ENCODE measurements at places on chromosomes 2 and 18.
A peak's percentile ranks its signal among the peaks of the same experiment; 100 is the strongest.

- no peak for DNase-seq
These were observed 104.3 kb downstream of the ARL6IP6 start for GRCh38 chr2:152822676-152823075.

DNA sequence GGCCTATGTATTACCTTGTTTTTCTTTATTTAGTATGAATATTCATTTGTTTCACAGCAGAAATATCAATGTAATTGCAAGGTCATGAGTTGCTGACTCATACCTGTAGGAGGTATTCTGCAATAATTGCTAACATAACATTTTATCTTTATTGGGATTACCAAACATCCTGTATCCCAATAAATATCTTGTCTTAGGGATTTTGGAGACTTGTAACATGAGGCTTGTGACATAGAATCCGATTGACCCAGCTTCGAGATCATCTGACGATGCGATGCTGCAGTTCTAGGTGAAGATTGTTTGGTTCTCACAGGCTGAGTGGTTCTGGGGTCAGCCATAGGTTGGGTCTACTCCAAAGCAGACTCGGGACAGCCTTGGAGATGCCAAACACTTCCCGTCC lies 133.4 kb upstream of the RND3 start:
- no peak for DNase-seq

DNA sequence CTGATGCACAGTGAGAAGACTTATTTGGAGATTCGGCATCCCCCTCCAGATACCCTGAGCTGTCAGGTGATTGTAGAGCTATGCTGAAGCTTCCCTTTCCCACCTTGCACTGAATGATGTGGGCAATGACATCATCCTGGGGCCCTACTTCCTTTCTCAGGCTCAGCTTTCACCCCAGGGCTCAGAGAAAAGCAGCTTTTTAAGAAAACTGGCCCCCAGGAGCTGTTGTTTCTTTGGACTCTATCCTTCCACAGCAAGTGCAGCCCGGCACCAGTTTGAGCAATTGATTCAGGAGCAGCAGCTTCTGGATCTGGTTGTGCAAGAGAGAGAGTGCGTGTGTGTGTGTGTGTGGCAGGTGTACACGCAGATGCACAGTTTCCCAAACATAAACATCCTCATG lies 251.3 kb downstream of the ANAPC1 start:
- no peak for DNase-seq

- no peak for DNase-seq
These were observed 21.2 kb downstream of the MRPL33 start for GRCh38 chr2:27792759-27793158.

GRCh38 chr18:9233771-9234440 lies 97.3 kb downstream of the ANKRD12 start:
- no peak for DNase-seq

GRCh38 chr2:74876081-74876886 lies 42.4 kb downstream of the HK2 start:
- no peak for DNase-seq

- no peak for DNase-seq
These were observed 206.5 kb downstream of the SETBP1 start for GRCh38 chr18:44887227-44887631.

- DNase-seq = no peak
These were observed 487.0 kb downstream of the SUCLG1 start for GRCh38 chr2:83972128-83972527.

DNA sequence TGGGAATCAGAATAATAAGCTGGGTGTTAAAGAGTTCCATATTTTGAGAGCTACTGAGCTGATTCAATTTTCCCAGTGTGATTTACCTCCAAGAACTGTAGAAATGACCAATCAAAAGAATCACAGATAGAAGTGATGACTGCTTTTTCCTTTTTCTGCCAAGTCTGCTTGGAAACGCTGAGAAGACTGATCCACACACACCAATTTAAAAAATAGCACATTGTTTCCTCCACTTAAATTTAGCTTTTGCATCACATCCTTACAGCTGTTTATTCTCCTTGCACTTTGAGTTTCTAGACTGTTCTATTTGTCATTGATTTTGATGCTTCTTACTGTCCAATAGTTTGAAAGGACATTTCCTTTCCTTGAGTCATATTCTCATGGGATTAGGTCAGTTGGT lies 590.3 kb upstream of the CHAC2 start:
- DNase-seq = no peak

DNA sequence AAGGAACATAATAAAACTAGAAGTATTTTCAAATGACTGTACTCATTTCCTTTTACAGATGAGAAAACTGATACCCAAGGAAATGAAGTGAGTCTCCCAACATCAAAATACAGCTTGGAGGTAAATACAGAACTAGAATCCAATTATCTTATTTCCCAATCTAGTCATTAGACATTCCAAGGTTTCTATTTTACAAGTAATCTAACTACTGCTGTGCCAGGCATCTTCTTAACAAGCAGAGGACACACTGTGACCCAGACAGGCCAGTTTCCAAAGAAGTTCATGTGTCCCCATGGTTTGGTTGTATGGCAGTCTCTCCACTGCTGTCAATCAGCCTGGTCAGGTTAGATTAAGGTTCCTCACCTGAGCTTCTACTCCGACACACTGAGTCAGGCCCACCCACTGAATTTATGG lies 143.5 kb downstream of the THADA start:
- DNase-seq = no peak

GRCh38 chr2:105768176-105768575 lies 23.5 kb downstream of the NCK2 start:
- DNase-seq = no peak

- no peak for DNase-seq
These were observed 40.0 kb upstream of the LAPTM4A start for GRCh38 chr2:20091305-20091991.

- no peak for DNase-seq
These were observed 82.5 kb downstream of the ATL2 start for GRCh38 chr2:38294597-38294996.

DNA sequence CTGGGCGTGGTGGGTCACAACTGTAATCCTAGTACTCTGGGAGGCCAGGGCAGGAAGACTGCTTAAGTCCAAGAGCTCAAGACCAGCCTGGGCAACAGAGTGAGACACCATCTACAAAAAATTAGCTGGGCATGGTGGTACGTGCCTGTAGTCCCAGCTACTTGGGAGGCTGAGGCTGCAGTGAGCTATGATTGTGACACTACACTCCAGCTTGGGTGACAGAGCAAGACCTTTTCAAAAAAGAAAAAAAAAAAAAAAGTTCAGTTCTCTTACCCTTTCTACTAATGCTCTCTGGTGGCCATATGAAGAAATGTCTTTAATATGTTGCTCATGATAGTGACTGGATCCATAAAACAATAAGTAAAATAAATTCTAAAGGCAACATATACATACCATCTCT lies 14.9 kb downstream of the TYW5 start:
- no peak for DNase-seq

- no peak for DNase-seq
These were observed 1.6 kb downstream of the WDFY1 start for GRCh38 chr2:223943561-223944008.

DNA sequence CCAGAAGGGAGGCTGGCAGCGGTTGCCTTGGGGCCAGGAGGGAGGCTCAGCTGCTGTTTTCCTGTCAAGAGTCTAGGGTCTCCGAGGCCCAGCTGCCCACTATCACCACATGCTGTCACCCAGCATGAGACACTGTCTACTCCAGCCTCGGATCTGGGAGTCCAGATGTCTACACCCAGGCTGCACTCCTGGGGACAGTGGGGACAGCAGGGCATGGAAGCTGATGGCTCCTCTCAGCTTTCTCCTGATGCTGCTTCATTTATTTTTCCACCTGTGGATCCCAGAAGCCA lies 134.0 kb downstream of the PTGR3 start:
- no peak for DNase-seq

DNA sequence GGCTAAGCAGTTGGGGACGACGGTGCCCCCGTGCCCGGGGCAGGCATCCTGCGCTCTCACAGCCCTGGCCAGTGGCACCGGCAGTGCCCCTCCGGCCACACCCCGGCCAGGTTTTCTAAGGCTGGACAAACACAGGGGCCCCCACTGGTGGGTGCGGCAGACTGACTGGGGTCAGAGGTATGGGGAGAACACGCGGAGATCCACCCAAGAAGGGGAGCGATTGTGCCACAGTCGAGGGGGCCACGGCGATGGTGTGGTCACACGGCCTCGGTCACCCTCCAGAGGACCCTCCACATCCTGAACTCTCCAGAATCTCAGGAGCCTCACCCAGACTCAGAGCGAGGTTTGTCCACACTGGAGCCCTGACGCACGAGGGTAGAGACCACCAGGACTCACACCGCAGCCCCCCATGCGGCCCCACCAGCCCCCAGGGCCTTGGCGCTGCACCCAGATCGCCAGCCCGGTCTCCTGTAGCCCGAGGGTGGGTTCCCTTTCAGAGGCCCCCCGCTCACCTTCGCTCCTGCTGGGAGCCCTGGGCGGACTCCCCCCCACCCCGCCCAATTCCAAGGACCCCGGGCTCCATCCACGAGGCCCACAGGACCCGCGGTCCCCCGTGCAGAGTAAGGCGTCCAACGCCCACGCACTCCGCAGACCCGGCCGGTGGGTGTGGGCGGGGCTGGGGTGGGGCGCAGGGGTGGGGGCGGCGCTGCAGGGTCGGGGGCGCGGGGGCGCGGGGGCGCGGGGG lies 15.2 kb downstream of the PDCD1 start:
- no peak for DNase-seq

DNA sequence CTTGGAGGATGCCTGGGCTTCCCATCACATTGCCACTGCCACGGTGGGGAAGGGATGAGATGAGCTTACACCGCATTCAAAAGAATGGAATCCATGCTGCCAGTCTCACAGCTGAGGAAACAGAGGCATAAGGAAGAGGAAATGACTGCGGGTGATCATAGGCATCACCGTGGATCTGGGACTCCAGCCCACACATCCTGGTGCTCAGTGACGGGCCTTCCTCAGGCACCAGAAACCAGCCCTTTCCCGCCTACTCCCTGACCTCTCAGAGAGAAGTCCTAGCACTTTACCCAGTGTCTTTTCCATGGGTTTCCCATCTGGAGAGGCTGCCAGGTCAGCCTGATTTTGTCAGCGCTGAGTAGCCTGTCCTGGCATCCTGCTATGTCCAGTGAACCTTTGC lies 5.3 kb upstream of the PLB1 start:
- peak; percentile 52 for DNase-seq

DNA sequence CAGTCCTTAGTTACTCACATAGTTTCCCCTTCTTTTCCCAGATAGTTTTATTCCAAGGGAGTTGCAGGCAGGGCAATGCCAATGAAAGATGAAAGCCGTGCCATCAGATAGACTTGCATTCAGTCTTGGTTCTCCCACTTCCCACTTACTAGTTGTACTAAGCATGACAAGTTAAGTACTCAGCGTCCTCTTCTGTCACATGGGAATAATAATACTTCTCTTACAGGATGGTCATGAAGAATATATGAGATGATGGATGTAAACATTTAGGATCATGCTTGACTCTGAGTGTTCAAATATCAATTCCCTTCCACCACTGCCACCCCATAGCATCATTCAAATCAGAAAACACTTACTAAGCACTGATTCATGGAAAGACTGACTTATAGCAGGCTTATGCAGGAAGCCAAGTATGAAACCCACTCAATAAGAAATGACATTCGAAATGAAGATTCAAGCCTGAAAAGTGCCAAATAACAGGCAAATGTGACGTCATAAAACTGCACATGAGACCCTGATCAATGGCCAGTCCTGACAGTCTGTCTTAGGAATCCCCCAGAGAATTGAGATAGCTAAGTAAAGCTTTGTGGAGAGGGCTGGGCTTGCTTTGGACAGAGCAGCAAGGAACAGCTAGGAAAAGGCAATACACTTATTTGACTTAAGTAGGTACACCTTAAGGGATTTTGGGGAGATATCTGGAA lies 11.1 kb upstream of the EVA1A start:
- no peak for DNase-seq

DNA sequence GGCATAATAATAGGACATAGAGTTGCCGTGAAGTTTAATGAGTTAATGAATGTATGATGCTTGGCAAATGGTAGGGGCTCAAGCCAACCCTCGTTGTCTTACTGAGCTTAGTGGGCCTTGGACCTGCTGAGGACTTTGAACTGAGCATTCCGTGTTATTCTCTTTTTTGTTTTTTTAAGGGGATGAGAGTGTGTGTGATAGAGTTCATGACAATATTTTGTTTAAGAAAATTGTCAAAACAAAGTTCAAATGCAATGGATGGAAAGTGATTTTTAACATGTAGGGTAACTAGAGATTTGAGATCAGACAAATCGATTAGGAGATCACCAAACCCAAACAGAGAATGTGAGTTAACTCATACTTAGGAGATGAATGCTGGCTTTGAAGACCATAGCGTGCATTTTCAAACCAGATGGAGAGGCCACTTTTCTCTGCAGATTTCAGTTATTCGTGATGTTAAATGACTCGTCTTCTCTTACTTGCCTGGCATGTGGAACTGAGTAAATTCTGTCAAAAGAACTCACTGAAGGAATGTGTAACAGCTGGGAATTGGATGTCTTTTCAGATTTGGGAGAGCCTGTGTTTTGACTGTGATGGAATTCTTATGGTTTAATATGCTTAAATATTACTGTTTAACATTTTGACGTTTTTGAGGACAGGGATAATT lies 88.7 kb downstream of the NEDD4L start:
- DNase-seq = no peak

DNA sequence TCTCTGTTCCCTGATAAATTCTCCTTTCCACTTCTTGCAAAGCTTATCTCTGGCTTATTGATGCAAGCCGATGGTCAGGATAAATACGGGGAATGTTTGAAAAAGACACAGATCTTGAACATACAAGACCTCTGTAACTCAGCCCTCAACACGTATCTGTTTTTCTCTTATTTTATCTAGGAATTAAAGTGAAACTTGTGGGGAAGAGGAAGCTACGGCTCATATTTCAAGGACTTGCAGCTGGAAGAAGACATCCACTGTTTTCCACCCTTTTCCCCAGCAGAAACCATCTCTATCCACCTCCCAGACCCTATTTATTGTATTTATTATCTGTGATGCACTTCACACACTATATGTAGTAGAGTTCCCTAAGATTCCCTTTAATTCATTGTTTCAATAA lies 98.4 kb upstream of the TANK start:
- no peak for DNase-seq

GRCh38 chr2:151002959-151003600 lies 258.6 kb downstream of the RBM43 start:
- DNase-seq = no peak

- DNase-seq = no peak
These were observed 376.3 kb upstream of the MYT1L start for GRCh38 chr2:2707206-2707991.

DNA sequence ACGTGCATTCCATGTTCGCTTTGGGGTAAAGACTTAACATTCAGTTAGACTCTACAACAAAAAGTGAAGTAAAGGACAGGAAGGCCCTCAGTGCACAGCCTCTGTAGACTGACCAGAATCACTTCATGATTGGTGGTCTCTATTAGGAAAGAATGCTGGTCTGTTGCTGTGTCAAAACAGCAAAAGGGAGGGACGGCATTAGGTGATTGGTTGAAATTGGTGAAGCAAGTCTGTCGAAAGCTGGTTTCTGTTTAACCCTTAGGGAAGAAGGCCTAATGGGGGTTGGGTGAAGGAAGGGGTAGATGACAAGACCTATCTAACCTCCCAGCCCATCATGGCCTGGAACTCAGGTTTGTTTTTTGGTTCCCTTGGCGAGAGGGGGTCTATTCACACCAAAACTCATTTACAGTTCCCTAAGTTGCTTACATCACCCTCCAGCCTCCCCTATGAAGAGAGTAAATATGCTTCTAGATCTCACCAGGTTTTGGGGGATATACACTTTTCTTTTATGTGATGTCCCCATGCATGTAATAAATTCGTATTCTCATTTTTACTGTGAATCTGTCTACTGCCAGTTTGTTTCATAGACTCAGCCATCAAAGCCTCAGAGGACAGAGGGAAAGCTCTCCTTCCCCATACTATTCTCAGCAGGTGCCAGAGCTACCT lies 65.6 kb downstream of the TMEM17 start:
- no peak for DNase-seq
